Stimulated activated CD4-positive, alpha-beta T cell treated with anti-CD3 and anti-CD28 coated beads, Interleukin-1b, Interleukin-23, amount 100 ng/mL, for 1 hour (primary cell): ENCODE measurements at places on chromosomes 2 and 18.

DNA sequence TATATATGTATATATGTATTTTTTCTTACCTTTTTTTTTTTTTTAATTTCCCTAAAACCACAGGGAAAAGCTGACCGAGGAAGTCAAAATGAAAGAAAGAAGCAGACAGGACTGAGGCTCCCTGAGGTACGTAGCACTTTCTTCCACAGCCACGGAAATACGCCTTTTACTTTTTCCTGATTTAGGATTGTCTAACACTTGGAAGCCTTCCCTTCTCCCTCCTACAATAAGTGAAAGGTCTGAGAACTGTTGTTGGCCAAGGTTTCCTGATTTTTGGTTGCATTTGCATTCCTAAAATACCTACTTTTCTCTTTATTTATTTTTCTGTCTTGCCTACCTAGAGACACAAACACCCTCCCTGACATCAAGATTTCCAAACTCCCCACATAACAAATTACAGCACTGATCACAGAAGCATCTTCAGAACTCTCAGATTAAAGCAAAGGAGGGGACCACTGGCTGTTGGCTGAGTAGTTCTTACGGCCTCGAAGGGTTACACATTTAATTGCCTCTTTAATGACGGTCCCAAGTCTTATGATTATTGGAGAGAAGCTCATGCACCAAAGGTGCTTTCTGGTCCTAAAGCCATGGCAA lies 778.5 kb upstream of the FANCL start:
- no peak for DNase-seq

- DNase-seq, result no peak
These were observed 510.3 kb downstream of the ZNF804A start for GRCh38 chr2:185108588-185108987.

GRCh38 chr2:104444889-104445288 lies 409.0 kb upstream of the POU3F3 start:
- DNase-seq, result no peak

GRCh38 chr2:40103163-40103562 lies 324.1 kb upstream of the THUMPD2 start:
- no peak for DNase-seq

GRCh38 chr2:35298493-35298892 lies 1057.1 kb upstream of the CRIM1 start:
- DNase-seq, result no peak

GRCh38 chr2:233458826-233459225 lies 104.5 kb downstream of the DGKD start:
- DNase-seq, result no peak

- DNase-seq, result no peak
These were observed 65.5 kb upstream of the HK2 start for GRCh38 chr2:74768401-74768914.
